ENCODE measurements at places on chromosomes 4 and X.

- DNase-seq: no peak
These were observed 67.9 kb upstream of the STX18 start for GRCh38 chr4:4609622-4610334.

- DNase-seq: no peak
These were observed 954.1 kb upstream of the INTU start for GRCh38 chr4:126678618-126679017.

DNA sequence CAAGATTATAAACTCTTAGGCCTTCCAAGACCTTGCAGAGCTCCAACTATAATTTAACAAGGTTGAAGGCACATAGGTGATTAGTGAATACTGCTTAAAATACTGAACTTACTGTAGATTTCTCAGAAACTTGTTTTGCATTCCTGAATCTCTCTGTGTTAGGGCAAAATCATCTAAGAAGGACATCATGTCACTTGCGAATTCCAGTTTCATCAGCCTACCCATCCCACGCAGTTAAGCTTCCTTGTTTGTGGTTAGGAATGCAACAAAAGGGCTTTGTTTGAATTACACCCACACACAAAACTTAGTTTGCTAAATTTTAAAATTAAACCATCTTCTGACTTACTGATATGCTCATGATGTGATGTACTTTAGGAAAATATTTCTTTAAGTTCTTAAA is 174.0 kb downstream of the SOWAHB start:
- DNase-seq: no peak

DNA sequence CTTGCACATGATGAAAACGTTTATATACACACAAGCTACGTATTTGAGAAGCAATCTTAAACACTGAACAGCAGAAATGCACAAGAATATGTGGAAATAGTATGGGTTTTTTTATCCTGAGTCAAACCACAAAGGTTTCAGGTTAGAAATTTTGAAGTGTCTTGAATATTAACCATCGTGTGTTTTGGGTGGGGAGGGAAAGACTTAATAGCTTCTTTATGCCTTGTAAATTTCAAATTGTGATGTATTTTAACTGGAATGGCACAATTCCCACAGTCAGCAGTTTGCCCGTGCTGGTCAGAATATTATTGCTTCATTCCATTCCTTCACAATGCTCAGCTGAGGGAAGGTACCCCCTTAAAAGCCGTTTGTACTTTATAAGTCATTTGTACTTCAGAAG is 67.4 kb upstream of the WDR1 start:
- no peak for DNase-seq

DNA sequence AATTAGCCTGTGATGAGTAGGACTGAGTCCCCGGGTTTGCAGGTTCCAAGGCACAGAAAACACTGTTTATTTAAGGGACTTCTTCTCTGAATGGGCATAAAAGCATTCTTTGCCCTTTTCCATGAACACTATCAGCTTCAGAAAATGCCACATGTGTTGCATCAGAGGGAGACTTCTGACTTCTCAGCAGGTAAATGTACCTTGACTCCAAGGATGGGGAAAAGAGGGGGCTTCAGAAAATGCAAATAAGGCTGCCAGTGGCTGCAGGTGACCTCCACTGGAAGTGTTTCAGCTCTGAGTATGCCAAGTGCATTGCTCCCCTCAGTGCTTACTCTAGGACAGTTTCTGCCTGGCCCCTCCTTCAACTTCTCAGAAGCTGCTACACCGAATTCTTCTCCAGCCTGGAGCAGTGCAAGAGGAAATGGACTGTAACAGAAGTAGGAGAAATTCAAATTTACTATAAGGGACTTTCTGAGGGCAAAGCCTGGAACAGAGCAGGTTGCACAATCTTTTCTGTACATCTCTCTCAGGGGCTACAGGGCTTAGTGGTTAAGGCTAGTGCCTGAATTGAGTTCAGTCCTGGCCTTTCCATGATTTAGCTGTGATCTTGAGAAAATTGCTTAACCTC is 233.2 kb downstream of the PTTG2 start:
- no peak for DNase-seq

DNA sequence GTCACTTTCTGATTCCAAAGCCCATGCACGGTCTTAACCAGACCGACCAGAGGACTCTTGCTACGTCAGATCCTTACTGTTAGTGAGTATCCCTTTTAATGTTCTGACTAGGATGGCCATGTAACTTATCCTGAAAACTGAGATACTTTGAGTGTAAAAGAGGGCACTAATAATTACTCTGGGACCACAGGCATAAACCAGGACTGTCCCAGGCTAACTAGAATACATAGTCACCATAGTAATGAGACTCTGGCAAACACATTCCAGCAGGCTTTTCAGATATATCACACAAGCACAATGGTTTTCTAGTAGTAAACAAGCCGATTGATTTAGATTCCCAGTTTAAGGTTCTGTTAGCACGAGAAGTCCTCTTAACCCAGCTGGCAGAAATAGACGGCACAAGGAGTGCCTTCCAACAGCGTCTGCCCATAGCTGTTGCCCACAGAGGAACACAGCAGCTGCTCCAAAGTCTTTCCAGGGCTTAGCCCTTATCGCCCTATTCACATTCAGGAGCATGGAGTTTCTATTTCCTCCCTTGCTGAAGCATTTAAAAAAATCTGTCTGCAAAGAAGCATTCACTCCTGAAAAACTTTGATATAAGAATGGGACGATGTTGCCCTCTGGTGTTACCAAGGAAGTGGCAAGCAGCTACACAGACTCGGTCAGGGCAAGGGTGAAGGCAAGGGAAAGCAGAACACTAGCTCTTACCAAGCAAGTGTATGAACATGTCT is 92.4 kb downstream of the CXCL13 start:
- no peak for DNase-seq

- DNase-seq: no peak
These were observed 953 bp downstream of the EPGN start for GRCh38 chr4:74309223-74309622.

DNA sequence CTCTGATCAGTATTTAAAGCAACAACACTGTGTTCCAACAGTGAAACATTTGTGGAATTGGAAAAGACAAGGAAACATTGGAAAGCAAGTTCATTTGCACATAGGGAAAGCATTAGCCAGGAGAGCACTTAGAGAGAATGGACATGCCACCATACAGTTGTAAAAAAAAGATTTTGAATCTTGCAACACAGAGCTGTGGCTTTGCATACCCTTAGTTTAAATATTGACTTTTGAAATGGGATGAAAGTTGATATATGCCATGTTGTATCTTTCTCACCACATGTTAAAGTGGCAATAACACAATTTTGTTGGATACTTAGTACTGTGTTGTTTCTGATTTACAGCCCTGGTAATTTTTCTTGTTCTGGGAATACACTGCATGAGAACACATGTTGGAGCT is 208.1 kb downstream of the BMPR1B start:
- no peak for DNase-seq

- DNase-seq: no peak
These were observed 155.3 kb downstream of the GRIA3 start for GRCh38 chrX:123339221-123339905.

GRCh38 chrX:97030947-97031346 is 147.2 kb downstream of the RPA4 start:
- no peak for DNase-seq

- no peak for DNase-seq
These were observed 32.2 kb downstream of the TFDP3 start for GRCh38 chrX:133185938-133186337.

DNA sequence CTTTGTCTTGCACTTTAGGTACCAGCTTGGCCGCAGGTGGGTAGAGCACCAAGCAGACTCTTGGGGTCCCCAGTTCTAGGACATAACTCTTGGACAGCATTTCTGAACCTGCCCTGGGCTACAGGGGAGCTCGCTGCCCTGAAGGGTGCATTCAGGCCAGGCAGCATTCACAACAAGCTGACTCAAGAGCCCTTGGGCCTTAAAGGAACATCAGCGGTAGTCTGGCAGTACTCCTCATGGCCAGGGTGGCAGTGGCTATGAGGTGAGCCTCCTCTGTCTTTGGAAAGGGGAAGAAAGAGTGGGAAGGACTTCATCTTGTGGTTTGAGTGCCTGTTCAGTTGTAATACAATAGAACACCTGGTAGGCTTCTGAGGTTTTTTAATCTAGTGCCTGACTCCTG is 24.8 kb upstream of the SMARCA5 start:
- DNase-seq: no peak
